ENCODE measurements at places on chromosomes 4 and X.

GRCh38 chr4:35900286-35901243 lies 343.7 kb downstream of the ARAP2 start:
- no peak for DNase-seq

DNA sequence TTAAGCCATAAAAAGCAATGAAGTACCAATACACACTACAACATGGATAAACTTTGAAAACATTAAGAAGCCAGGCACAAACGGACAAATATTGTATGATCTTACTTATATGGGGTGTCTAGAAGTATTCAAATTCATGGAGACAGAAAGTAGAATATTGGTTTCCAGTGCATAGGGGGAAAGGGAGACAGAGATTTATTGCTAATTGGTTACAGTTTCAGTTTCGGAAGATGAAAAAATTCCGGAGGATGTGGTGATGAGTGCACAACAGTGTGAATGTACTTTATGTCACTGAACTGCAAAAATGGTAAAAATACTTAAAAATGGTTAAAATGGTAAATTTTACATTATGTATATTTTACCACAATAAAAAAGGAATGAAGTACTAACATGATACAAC lies 5.1 kb upstream of the PRDX4 start:
- no peak for DNase-seq

DNA sequence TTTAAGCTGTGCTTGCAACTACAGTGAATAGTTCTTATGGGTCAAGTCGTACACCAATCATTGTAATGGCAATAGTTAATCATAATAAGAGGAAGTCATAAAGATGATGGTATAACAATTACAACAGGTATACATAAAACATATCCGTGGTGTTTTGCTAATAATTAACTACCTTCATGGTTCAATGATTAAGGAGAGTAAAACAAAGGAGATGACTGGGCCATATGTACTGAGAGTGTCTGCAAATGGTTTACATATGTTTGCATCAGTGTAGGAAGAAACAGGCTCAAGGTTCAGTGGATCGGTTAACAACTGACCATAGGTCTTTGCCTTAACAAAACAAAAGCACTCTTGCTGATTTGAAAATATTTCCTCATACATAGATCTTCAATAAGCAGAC lies 253.0 kb downstream of the COX7B2 start:
- no peak for DNase-seq

GRCh38 chrX:154037754-154038153 lies 18.1 kb upstream of the IRAK1 start:
- no peak for DNase-seq

- DNase-seq = no peak
Measured at GRCh38 chr4:114386637-114387233, 211.9 kb upstream of the UGT8 start.

- no peak for DNase-seq
Measured at GRCh38 chr4:120228086-120228485, 161.4 kb upstream of the MAD2L1 start.

DNA sequence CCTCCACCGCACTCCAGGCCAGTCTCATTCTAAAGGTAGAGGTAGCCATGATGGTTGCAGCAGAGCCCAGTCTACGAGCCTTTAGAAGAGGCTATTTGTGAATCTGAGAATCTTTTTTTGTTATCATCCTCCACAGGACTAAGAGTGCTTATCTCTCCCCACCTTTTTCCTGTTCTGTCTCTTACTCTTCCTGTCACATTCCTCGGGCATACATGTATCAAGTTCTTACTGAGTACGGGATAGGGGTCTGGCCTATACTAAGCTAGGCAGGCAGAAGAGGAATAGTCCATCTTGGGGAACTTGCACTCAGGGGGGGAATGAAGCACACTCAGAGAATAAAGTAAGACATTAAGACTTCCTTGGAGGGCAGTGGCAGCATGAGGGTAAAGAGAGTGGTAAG lies 25.7 kb downstream of the LAS1L start:
- DNase-seq = no peak

- no peak for DNase-seq
Measured at GRCh38 chrX:105567082-105567481, 255.3 kb upstream of the NRK start.
